ENCODE measurements at places on chromosomes 7 and 10. TPM values are rescaled to one million over a fixed set of nuclear protein-coding genes. Genes with fewer than 3 reads are reported as not detected.

Gene LIPN
- not detected for total RNA-seq

Gene GTF2IRD2
- total RNA-seq: 12.5 TPM

Gene SFRP4
- total RNA-seq: 3.5 TPM

Gene CH25H
- 0.24 TPM for total RNA-seq

Gene HTR7
- 0.26 TPM for total RNA-seq

Gene OR6B1
- total RNA-seq: not detected

Gene NPSR1
- not detected for total RNA-seq

Gene ICA1
- total RNA-seq: 77.1 TPM

Gene NFE2L3
- 1.2 TPM for total RNA-seq

Gene C1GALT1
- total RNA-seq: 23.3 TPM
